ENCODE measurements at places on chromosomes 2 and 18.
A peak's percentile ranks its signal among the peaks of the same experiment; 100 is the strongest.

- peak; percentile 74 for DNase-seq
These were observed 246.3 kb downstream of the TNS1 start for GRCh38 chr2:217756375-217757107.

GRCh38 chr18:33711514-33711913 lies 133.5 kb downstream of the ASXL3 start:
- no peak for DNase-seq

GRCh38 chr2:43540021-43540779 lies 55.6 kb downstream of the THADA start:
- no peak for DNase-seq

- DNase-seq = no peak
These were observed 76.2 kb downstream of the CDK15 start for GRCh38 chr2:201882353-201883090.

DNA sequence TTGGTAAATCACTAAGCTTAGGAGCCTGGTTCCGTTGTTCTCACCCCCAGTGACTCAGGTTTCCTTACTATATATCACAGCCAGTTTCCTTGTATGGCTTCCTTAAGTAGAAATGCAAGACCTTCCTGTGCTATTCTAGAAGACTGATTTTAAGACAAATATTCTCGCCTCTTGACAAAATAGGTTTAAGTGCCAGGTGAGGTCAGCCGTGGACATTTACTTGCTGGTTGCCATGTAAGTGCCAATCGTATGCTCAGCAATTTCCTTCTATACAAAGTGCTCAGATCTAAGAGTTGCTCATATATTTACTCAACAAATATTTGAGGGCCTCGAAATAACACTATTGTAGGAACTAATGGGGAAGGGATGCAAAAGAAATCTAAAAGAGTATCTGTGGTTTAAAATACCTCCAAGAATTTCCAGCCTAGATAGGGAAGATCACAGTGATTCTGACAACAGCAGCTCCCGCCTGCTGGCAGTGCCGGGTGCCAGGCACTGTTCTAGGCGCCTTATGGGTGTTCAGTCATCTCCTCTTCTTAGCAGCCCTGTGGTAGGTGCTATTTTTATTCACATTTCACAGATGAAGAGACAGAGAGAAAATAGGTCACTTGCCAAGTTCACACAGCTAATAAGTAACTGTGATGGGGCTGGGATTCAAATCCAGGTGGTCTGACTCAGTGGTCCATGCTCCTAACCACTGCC lies 95.3 kb upstream of the B3GNT7 start:
- no peak for DNase-seq

DNA sequence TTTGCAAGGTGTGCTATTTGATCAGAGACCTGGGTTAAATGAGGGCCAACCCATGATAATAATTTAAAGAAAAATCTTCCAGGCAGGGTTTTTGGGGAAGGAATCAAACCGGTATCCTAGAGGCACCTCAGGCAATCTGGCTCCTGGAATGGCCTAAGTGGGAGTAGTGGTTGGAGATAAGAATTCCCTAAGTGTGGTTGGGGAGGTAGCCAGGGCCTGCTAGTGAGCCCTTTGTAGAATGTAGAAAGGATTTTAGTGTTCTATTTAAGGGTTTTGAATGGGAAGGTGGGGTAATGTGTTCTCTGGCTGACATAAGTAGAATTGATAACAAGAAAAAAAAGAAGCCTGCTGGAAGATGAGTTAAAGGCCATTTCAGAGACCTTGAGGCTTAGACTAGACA lies 422.2 kb downstream of the XIRP2 start:
- DNase-seq = no peak

DNA sequence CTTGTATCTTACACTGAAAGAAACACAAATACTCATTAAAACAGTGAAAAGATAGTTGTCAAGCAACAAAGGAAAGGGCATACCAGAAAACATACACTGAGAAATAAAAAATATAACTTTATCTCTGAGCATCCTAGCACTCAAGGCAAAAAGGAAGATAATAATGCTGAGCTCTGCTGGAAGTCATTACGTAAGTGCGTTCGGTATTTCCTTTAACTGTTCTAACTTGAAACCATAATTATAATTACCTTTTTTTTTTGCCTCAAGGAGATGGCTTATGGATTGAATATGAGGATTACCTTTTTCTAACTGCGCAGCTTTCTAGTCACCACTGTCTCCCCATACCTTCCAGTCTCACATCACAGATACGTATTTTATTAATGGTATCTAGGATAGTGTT lies 308.1 kb downstream of the GBX2 start:
- no peak for DNase-seq

DNA sequence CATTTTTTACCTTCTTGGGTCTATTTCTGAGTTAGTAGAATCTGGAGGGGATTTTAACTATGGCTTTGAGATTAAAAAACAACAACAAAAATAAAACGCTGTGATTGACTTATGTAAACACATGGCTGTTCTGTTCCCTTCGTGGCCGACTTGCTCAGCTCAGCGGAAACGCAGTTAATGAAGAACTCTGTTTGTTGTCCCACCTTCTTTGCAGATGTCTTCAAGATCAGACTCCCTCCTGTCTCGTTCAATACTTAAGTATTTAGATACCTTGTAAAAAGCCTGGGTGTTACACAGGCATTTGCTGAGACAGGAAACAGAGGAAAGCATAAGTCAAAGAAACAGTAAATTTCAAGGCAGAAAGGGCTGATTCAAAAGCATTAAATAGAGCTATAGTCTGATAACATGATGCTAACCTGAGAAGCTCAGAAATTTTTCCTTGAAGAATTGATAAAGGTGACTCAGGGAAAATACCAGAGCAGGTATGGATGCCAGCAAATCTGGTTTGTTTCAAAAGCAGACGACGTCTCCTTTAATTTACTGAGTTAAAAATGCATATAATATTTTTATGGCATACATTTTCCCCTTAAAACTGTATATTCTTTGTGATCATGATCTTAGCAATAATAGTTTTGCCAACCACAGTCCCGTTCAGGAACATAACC lies 21.7 kb upstream of the POLI start:
- DNase-seq = peak; percentile 16

GRCh38 chr18:22545066-22545760 lies 127.5 kb upstream of the CTAGE1 start:
- no peak for DNase-seq

GRCh38 chr2:181395851-181396250 lies 61.3 kb upstream of the ITGA4 start:
- DNase-seq = no peak
